ENCODE measurements at places on chromosomes 1 and 21.

- no peak for DNase-seq
Observed at GRCh38 chr21:42566524-42567213, 53.0 kb downstream of the SLC37A1 start.

- DNase-seq = no peak
Observed at GRCh38 chr21:31011412-31011811, 26.9 kb downstream of the KRTAP19-8 start.

DNA sequence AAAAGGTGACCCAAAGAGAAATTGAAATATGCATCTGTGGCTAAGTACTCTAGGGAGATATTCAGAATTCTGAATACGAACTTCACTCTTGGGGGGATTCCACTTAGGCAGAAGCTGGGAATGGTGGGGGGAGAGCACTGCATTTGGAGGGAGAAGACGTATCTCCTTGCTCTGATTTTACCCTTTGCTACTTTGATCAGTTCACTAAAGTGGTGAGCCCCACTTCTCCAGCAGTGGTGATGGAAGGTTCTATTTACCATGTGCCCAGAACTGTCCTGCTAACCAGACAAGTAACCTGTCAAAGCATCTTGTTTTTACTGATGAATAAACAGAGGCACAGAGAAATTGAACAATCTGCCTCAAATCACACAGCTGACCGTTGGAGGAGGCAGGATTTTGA, 483.4 kb downstream of the SIPA1L2 start:
- no peak for DNase-seq

DNA sequence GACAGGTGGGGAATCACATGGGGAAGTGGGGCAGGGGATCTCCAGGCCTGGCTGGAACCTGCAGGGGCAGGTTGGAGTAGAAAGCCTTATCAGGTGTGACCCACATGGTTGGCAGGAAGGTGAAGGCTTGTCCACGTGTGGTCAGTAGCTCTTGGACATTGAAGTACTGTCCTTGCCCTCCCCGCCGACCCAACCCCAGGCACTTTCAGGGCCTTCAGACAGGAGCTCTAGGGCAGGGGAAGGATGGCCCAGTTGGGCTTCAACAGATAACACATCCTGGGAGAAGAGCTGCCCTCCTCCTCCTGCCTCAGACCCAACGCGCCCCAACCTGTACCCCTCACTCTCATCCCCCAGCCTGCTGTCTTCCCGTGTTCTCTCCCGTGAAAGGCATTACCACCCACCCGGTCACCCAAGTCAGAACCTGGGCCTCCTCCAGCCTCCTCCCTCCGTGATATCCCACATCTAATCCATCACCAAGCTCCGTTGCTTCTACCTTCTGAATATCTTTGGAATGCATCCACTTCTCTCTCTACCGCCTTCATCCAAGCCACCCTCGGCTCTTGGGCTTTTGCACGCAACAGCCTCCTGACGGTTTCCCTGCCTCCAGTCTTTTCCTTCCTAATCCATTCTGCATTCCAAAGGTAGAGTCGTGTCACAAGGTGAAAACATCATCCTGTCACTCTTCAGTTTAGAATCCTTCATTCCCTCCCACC, 15.9 kb downstream of the PTPRF start:
- DNase-seq = no peak

GRCh38 chr1:208581667-208582066, 337.5 kb upstream of the PLXNA2 start:
- DNase-seq = no peak

- no peak for DNase-seq
Observed at GRCh38 chr1:84930329-84930728, 37.3 kb upstream of the LPAR3 start.

Data from hindlimb muscle (tissue), 1 donor.